ENCODE measurements at places on chromosomes 1 and 21.

GRCh38 chr1:230542054-230542453 lies 100.2 kb upstream of the COG2 start:
- no peak for DNase-seq

DNA sequence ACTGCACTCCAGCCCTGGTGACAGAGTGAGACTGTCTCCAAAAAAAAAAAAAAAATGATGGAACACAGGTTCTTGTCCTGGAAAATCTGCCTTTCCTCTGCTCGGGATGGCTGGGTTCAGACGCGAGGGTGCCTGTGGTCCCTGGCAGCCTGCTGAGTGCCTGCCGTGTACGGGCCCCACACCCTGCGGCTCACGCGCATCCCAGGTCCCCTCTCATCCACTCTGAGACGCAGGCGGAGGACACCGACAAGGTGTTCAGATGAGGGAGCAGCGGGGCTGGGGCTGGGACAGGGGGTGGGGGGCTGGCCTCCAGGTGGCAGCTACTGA lies 4.3 kb upstream of the ANKRD65 start:
- DNase-seq = no peak

- no peak for DNase-seq
Observed at GRCh38 chr1:47547753-47548573, 110.1 kb downstream of the FOXD2 start.

- no peak for DNase-seq
Observed at GRCh38 chr1:57142169-57142568, 176.4 kb upstream of the C8B start.

GRCh38 chr1:228291906-228292608 lies 84.2 kb downstream of the OBSCN start:
- DNase-seq = no peak

DNA sequence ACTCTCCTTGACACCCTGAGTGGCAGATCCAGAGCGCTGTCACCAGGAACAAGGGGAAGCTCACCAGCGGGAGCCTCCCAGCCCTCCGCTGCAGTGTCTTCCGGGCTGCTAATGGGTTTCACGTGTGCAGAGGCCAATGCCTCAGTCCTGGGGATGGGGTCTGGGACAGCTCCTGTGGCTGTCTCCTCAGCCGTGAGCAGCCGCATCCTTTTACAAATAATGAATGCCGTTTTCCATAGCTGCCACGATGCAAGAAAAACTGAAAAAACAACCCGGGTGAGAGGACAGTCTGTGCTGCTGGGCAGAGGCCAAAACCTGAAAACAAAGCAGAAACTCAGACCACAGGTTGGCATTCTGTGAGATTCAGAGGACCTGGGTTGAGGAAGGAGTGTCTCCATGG lies 212.2 kb upstream of the RAB4A start:
- no peak for DNase-seq

- DNase-seq = no peak
Observed at GRCh38 chr1:84748364-84748763, 58.1 kb upstream of the SSX2IP start.

- no peak for DNase-seq
Observed at GRCh38 chr21:28923439-28923975, 69.2 kb downstream of the LTN1 start.

DNA sequence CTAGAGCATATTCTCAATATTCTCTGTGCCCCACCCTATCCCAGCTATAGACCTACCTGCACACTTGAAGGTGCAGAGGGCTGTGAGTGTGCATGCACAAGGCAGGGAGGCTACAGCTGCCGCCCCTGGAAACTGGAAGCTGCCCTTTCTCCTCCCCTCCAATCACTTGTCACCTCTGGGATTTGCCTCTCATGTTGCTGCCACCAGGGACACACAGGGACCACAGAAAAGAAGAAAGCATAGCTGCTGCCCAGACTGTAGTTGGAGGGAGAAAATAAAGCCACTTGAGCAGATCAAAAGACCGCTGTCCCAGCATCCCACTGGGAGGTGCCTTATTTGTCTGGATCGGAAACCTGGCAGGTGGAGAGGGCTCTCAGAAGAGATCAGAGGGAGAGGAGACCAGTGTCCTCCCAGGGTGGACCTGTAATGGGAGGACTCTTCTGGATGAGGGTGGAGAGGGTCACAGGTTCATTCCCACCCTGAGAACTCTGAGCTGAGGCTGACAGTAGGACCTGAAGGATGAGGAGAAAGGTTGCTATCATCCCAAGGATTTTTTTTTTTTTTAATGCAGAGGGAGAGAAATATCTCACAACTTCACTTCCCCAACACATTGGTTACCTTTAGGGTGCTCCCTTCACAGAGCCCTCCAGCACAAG lies 7.6 kb upstream of the INPP5B start:
- no peak for DNase-seq

DNA sequence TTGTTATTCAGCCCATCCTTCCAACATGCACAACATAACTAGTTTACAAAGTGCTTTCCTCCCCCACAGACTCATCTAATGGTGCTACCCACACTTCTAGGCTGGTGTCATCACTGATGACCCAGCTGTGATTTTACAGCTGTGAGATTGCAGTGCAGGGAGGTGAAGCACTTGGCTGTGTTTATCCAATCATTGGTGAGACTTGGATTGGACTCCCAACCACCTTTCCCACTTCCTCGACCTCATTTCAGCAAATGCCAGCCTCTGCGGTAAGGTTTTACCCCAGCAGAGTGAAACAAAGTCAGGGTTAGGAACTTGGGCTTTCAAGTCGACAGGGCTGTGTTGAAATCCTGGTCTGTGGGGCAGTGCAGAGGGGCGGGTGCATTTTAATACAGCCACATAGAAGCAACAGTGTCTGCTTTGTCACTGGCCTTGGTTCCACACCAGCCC lies 22.1 kb downstream of the ECHDC2 start:
- no peak for DNase-seq

DNA sequence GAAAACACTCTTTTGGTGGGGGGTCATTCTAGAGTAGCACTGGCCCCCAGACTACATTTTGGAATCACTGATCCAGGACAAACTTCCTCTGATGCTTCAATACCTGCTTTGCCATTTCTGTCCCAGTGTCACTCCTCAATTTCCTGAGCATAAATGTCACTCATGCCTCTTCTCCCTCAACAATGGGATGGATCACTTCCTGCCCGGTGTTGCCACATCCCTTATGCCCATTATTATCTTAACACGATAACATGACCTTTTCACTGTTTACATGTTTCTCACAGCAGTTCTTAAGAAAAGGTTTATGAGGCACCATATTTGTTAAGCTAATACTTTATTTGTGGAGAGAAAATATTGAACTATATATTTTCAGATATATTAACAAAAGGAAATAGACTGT lies 3.9 kb upstream of the ITLN1 start:
- no peak for DNase-seq

Data from activated CD4-positive, CD25-positive, alpha-beta regulatory T cell (primary cell).